ENCODE measurements at places on chromosomes 1 and 21.

DNA sequence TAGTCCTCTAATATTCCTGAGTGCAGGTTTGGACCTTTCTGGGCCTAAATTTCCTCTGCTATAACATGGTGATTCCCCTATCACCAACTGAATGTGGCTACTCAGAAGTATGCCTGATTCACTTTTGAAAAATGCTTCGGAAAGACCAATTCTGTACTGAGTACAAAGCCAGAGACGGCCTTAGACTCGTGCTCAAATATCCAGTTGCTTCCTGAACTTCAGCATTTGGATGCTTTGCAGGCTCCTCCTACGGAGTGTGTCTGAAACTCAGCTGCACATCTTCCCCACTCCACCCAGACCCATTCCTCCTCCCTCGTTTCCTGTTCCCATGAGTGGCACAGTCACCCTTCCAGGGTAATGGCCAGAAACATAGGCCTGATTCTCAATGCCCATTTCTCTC, 98.4 kb upstream of the GADD45A start:
- no peak for DNase-seq

DNA sequence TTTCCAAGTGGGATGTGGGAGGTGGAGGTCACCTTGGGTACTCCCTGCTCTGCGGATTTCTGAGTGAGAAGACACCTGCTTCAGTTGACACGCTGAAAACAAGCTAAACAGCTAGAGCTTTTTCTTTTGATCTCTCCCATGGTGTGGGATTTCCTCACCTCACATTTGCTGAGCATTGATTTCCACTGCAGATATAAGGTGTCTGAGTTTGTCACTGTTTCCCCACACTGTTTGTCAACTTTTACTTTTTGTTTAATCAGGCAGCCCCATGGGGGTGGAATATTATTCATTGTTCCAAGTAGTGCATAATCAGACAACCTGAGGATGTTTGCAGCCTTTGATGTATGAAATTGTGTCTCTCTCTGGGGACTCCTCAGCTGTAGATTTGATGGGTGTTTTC, 49.5 kb downstream of the FASLG start:
- no peak for DNase-seq

- DNase-seq: no peak
Measured at GRCh38 chr1:208309771-208310170, 65.6 kb upstream of the PLXNA2 start.

DNA sequence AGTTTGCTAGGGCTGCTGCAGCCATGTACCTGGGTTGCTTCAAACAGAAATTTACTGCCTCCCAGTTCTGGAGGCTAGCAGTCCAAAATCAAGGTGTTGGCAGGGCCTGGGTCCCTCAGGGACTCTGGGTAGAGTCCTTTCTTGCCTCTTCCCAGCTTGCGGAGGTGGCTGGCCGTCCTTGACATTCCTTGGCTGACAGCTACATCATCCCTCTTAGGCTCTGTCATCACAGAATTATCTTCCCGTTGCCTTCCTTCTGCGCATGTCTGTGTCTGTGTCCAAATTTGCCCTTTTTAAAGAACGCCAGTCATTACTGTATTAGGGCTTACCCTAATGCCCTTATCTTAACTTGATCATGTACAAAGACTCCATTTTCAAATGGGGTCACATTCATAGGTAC, 37.6 kb upstream of the PGBD5 start:
- DNase-seq: no peak

- DNase-seq: no peak
Measured at GRCh38 chr1:110440877-110441276, 10.1 kb upstream of the PROK1 start.

Data from islet precursor cell (in vitro differentiated cells).